ENCODE measurements at places on chromosomes 12 and 14.

DNA sequence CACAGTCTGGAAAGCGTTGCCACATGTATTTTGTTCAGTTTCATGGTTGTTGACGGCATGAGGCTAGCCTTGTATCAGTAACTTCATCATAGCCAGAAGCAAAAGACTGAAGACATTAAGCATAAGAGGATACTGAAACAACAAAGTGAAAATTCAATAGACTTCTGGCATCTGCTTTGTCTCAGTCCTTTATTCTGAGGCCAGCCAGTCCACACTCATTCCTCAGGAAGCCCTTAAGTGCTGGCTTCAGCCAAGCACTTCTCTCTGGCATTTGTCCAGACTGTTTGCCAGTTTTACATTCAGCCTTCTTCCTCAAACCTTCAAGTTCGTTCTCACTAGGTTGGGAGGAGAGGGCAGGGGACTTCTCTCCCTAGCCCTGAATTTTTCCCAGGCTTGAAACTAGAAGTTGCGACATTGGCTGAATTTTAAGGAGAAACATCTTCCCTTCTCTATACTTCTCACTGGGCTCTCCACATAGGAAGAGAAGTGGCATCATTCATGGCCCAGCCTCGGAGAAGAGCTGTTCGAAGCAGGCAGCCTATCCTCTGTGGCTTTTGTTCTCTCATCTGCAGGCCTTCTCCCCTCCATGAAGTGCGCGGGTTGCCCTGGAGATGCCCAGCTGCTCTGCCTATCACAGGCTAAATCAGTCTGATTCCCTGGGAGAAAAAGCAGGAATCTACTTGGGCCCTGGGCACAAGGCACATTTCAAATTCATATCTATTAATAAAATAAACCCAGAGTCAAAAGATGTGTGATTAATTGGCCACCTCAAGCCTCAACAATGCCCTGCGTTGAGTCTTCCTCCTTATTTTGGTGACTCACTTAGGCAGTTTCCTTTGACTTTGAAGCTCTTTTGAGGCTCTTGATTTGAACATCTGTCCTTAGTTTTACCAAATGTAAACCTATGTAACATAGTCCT lies 130.9 kb upstream of the PLEKHA5 start:
- no peak for DNase-seq

- DNase-seq, result no peak
Observed at GRCh38 chr14:37246427-37246829, 48.7 kb downstream of the MIPOL1 start.

GRCh38 chr14:93231129-93231979 lies 24.3 kb downstream of the UBR7 start:
- no peak for DNase-seq

DNA sequence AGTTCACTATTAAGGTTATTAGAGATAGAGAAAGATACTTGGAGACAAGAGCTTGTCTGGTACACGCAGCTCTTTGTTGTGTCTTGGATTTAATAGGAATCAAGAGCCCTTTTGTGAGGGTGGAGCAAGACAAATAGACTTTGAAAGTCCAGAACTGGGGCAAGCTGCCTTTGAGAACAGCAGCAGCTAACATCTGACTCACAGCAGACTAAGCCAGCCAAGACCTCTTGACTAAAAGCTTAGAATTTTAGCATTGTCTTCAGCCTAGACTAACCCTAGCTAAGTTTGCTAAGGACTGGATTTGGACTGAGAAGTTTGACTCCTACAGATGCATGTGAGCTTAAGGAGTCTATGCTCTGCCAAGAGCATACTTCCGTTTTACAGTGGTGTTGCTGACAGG lies 201.9 kb upstream of the RBM19 start:
- DNase-seq, result no peak

DNA sequence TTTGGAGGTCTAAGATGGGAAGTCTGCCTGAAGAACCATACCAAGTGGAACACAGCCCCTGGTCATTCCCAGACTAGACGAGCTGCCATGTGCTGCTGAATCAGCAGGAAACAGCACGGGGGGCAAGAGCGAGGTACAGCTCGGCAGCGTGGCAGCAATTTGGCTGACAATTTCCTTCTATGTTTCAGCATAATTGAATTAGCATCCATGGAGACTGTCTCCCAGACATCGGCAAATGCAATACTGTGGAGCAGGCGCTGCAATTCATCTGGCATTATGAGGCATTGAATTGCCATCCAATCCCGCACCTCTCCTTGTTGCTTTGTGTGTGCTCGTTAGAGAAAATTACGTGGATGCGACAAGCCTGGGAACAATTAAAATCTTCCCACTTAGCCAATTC lies 46.0 kb upstream of the CCDC60 start:
- DNase-seq, result no peak

DNA sequence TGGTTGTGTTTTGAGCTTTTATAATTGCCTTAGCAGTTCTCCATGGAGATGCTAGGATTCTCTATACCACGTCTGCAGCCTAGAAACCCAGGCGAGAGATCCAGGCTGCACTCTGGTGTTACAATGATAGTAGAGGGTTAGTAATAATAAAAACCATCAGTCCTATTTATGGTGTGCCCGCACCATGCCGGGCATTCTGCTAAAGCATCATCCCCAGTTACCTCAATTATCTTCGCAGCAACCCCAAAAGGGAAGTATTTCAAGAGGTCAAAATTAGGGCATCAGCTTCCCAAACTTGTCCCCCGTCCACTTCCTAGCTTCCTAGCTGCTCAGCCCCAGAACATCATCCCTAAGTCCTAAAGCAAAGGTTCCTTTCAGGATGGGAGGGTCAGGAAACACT lies 3.2 kb downstream of the SYNE3 start:
- no peak for DNase-seq

DNA sequence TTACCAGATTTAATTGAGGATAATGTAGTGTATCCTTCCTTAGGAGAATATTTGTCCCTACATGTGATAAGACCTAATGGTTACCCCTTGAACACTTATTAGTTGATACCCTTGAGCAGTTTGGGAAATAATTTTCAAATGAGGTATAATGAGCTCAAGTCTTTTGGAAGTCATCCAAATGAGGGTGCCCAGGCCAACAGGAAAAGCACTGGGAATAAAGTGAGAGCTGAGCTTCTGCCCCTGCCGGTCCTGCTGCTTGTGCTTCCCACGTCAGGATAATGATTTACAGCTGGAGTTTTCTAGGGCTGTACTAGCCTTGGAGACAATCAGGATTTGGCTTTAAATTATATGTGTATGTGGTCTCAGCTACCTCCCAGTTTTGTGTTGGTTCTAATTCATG lies 178.8 kb upstream of the FRMD6 start:
- DNase-seq, result no peak

DNA sequence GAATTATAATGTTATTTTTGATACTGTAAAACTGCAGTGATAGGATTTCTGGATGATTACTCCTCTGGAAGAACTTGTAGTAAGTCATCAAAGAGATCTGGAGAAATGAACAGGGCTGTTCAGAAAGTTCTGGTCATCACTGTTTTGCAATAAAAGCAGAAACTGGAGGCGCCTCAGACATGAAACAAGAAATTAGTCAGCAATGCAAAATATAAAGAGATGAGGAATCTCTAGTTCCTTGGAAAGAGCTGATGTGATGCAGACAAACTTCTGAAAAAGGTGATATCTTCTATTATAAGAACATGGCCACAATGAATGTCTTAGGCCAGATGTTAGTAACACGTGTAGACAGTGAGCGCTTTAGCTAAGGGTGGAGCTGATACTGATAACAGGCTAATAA lies 9.5 kb downstream of the ACIN1 start:
- no peak for DNase-seq

DNA sequence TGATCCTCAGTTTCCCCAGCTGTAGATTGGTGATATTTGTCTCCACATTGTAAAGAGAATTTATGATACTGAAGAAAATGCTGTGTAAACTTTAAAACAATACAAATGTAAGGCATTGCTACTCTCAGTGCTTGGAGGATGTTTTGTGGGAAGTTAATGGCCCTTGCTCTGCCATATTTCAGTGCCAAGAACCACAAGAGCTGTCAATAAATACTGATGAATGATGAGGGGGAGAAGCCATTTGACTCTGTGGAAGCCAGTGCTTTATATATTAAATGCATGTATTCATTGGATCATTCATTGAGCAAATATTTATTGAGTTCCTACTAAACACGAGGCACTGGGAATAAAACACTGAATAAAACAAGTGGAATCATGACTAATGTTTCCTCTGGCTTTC lies 30.8 kb downstream of the CACNA1C start:
- no peak for DNase-seq

GRCh38 chr12:120574106-120574505 lies 7.1 kb downstream of the POP5 start:
- no peak for DNase-seq

GRCh38 chr12:76697849-76698248 lies 66.1 kb upstream of the ZDHHC17 start:
- no peak for DNase-seq

DNA sequence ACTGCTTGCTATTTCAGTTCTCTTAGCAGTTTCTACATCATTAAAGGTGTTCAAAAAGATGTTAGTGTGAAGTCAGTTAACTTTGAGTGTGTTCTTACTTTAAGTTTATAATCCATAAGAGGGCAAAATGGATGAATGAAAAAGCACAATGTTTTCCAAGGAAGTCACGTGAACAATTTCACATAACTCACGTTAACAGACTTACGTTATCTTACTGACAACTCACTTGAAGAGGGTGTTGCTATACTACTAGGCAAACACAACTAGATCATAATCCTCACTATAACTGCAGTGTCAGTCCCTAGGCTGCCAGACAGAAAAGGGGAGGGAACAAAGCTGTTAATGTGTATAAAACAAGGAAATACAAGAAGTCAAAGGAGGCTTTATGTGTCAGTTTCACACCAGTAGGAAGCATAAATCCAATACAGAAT lies 6.4 kb downstream of the SLC2A13 start:
- no peak for DNase-seq

GRCh38 chr12:11555743-11556625 lies 93.5 kb upstream of the ETV6 start:
- no peak for DNase-seq

DNA sequence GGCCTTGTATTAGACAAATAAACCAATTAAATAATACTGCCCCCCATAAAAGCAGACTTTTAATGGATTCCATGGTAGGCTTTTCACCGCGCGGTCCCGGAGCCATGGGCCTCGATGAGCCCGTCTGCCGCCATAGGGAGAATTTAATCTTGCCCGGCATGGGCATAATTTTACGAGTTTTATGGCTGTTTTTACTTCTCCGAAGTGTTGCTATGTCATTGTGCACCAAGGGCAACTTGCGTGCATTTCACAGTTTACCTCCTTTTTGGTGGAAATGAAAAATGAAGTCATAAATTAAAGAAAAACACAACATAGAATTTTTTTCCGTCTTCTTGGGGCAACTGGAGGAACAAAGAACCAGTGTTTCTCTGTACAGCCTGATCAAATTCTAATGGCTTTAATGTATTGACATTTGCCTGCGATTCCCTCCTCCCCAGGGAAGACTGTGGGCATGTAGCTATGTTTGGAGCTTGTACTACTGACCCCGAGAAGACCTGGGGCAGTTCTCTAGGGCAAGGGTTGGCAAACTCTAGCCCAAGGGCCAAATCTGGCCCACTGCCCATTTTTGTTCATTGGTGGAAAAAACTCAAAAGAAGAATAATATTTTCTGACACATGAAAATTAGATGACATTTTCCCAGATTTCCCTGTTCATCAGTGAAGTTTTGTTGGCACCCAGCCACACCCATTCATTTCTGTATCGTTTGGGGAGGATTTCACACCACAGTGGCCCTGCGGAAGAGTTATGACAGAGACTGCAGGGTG lies 142.7 kb downstream of the CHST11 start:
- no peak for DNase-seq

DNA sequence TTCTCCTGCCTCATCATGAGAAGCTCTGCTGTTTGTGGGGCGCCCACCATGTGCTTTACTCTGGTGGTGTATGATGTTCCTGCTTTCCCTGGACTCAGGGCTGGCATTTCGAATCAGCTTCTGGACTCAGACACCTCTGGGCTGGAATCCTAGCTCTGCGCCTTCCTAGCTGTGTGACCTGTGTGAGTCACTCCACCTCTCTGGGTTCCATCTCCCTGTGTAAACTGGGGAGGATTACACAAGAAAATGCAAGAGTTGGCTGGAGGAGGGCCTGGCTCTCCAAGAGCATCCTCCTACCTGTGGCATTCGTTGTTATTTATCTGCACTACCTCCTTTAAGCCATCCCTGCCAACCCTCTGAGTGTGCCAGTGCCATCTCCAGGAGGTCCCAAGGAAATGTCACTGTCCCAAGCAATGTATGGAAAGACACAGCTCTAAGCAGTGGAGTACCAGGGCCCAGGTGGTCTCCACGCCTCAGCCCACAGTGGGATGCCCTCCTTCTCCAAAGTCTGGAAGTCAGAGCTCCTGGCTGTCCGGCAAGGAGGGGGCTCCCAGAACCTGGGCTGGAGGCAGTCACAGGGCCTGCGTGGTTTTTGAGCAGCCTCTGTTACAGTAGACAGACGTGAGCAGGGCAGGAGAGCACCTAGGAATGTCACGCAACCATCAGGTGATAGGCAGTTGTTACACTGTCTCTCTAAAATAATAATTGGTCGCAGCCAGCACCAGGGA lies 7.3 kb upstream of the TNFAIP2 start:
- DNase-seq, result no peak

- DNase-seq, result no peak
Observed at GRCh38 chr12:123396954-123397353, 13.0 kb downstream of the KMT5A start.

GRCh38 chr14:31421200-31421599 lies 850 bp upstream of the HEATR5A start:
- no peak for DNase-seq

DNA sequence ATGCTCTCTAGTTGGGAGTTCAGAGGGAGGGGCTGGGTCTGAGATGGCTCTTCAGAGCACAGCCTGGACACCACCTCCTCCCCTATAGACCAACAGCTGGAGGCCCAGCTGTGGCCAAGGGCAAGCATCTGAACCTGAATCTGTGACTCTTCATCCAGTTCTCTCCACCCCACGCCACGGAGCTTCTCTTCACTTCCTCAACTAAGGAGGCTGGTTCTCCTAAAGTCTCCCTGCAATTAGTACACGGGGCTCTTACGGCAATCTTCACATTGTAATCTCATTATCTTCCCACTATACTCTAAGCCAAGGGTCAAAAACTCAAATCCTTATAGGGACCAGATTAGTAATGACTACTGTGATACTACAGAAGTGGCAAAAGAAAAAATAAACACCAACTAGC lies 9.8 kb downstream of the NRDE2 start:
- no peak for DNase-seq

- DNase-seq, result no peak
Observed at GRCh38 chr14:90651271-90651804, 164.9 kb downstream of the TTC7B start.

DNA sequence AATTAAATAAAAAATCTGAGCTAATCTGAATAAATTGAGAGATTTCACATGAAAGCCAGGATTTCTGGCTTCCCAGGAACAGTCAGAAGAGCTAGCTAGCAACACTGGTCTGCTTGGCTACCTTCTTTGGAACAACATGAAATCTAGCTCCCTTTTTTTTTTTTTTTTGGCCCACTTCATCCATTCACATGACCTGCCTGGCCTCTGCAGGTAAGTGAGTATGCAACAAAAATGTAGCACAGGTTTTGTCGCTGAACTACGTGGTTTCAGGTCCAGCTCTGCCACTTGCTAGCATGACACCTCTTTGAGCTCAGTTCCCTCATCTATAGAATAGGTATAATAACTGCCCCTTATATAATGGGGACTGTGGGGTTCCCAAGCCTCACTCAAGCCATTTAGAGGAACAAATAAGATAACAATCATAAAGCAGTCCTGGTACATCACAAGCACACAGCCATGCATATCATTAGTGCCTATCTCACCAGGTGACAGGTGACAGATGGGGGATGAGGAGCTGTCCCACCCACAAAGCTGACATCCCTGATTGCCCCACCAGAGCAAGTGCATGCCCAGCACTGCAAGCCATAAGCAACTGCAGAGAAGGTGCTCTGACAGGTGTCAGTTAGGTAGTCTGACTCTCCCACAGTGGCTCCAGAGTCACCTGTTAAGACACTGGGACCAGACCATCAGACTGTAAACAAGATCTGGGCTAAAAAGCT lies 25.6 kb downstream of the PXN start:
- no peak for DNase-seq
